ENCODE measurements at places on chromosomes 7 and 10.
A peak's percentile ranks its signal among the peaks of the same experiment; 100 is the strongest.

- no peak for DNase-seq
Measured at GRCh38 chr10:23293145-23293724, 51.4 kb downstream of the C10orf67 start.

DNA sequence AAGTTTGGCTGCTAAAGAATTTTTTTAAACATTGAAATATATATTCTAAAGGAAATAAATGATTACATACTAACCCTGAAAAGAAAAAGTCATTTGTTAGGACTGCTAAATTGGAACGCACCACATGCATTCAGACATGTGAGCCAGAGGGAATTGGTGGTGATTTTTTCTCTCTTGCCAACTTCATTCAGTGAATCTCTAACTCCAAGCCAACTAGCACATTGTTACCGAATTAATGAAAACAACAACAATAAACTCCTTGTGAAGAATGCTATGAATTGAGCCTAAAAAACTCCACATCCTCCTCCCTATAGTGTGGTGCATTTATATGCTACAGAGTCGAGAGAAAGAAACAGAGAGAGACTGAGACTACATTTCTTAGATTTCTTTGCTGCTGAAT, 135.5 kb upstream of the CACNA2D1 start:
- DNase-seq, result no peak

DNA sequence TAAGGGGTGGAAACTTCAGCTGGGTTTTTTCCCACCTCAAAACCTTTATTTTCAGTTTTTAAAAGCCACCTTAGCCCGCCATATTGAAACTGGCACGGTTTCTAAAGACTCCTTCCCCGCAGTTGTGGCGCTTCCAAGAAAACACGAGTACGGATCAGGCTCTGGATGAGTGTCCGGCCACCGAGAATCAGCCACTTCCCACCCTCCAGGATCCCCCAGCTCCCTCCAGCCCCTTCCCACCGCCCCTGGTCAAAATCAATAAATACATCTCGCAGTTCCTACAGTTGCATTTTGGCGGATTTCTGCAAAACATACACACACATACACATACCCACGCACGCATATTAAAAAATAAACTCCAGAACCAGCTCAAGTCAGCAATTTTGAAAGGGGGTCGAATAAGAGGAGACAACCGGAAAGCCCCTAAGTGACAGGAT, 1.1 kb downstream of the SFMBT2 start:
- DNase-seq, result no peak

GRCh38 chr7:121211253-121211652, 117.5 kb upstream of the WNT16 start:
- no peak for DNase-seq

- DNase-seq, result no peak
Measured at GRCh38 chr7:31707089-31707488, 20.1 kb downstream of the PPP1R17 start.

GRCh38 chr10:22856444-22857074, 71.3 kb upstream of the ARMC3 start:
- no peak for DNase-seq

- DNase-seq, result peak; percentile 85
Measured at GRCh38 chr7:108079648-108080591, 50.2 kb downstream of the LAMB4 start.

- DNase-seq, result no peak
Measured at GRCh38 chr10:35778306-35778705, 136.2 kb upstream of the FZD8 start.

DNA sequence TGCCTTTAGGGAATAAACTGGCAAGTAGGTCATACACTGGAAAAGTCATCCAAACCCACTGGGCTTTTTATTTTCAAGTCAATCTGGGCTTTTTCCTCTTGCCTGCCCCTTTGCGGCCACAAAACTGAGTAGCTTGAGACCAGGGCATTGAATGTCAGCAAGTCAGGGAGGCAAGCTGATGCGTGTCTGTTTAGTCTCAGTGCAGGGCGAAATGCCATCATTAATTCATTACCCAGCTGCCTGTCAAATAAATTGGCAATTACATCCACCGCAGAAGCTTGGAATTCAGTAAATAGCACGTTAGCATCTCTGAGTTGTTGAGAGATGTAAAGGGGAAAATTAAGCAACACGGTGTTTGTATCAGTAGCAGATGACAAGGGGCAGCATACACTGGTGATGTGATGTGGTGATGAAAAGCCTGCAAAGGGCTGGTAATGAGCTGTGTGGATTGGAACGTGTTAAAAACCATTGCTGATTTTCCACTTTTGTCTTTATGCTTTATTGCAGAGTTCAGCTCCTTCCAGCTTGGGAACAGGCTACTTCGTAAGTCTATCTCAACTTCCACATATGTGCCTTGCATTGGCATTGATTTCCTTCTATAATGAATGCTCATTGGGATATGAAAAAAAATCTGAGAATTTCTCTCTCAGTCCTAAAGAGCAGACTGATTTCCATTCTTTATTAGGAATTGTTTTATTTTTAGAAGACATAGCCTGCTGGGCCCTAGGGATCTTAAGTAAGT, 535.9 kb downstream of the AUTS2 start:
- no peak for DNase-seq

DNA sequence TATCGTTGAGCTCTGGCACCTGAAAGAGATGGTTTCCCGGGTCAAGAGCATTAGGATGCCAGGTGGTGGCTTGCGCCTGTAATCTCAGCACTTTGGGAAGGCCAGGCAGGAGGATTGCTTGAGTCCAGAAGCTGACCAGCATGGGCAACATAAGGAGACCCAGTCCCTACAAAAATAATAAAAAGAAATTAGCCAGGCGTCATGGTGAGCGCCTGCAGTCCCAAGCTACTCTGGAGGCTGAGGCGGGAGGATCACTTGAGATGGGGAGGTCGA, 6.1 kb upstream of the KCP start:
- DNase-seq, result no peak

DNA sequence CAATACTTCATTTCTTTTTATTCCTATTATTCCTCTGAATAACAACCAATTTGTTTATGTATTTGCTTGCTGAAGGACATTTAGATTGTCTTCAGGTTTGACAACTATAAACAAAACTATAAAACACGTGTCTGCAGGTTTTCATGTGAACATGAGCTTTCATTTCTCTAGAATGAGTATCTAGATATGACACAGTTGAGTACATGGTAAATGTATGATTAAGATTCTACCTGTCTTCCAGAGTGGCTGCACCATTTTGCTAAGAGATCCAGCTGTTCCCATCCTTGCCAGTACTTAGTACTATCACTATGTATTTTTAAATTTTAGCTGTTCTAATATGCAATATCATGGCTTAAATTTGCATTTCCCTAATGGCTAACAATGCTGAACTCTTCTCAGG, 10.1 kb downstream of the MCMBP start:
- no peak for DNase-seq

Measured in hepatic stellate cell (primary cell).